Spinal cord (tissue), 10 donors: ENCODE measurements at places on chromosomes 6 and 20. TPM values are rescaled to one million over a fixed set of nuclear protein-coding genes. Genes with fewer than 3 reads are reported as not detected.

The HCK gene
- total RNA-seq: 9.1 TPM

The GATA5 gene
- total RNA-seq: not detected

The CD93 gene
- 54.5 TPM for total RNA-seq

The RAB44 gene
- total RNA-seq: 0.06 TPM

The APOBEC2 gene
- total RNA-seq: 1.1 TPM

The GRM1 gene
- 12.2 TPM for total RNA-seq

The RBBP8NL gene
- total RNA-seq: not detected

The RAET1L gene
- not detected for total RNA-seq

- DNase-seq: no peak
These were observed 21.1 kb downstream of the THBS2 start for GRCh38 chr6:169232507-169232931.

GRCh38 chr6:154914288-154914687 is 80.8 kb upstream of the TIAM2 start:
- no peak for DNase-seq

DNA sequence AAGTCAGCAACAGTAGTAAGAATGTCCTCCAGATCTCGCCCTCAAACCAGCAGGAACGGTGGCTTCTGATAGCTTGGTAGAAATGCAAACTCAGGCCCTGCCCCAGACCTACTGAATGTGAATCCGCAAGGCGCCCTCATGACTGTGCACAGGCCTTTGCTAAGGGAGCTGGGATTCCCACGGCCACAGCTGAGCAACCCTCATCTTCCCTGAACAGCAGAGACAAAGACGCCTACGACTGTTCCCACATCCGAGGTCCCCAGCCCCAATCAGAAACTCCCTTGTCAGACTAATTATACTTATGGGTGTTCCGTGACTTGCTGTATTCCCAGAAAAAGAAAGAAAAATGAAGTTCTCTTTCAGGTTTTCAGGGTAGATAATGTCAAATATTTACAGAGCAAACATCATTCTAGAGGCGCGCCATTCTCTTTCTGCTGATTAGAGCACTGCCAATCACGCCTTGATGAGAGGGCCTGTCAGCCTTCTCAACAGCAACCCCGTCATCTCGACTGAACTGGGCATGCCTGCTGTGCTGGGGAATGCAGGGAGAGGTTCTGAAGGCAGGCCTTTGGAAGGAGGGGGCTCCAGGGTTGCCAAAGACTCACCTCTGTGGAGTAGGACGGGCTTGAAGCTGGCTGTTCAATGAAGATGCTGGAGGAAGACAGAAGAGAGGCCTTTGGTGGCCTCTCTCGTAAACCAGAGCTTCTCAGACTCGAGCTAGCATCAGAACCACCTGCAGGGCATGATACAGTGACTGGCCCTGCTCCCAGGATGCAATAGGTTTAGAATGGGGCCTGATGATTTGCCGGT is 79.9 kb downstream of the ZNF217 start:
- DNase-seq: no peak

GRCh38 chr20:1283522-1284510 is 17.7 kb downstream of the SNPH start:
- DNase-seq: no peak

DNA sequence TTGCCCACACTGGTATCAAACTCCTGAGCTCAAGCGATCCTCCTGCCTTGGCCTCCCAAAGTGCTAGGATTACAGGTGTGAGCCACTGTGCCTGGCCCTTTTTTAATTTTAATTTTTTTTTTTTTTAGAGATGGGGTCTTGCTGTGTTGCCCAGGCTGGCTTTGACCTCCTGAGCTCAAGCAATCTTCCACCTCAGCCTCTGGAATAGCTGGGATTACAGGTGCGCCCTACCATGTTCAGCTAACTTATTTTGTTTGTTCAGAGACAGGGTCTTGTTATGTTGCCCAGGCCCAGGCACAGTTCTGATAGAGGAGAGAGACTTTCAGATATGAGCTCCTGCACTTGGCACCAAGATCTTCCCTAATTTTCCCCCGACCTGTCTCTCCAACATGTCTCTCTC is 8.1 kb downstream of the PSORS1C2 start:
- DNase-seq: no peak

DNA sequence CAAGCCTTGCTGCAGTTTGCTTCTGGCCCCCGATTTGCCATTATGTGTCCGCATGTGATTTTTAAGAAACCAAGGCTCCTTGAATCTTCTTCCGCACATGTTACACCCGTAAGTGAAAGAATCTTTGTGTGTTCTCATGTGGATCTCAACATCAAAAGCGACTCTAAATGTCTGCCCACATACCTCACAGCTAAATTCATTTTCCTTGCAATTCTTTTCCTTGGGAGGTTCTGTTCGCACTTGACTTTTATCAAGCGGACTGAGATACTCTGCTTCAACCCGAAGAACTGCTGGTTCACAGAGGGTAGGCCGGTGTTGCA is 11.4 kb downstream of the ZNF217 start:
- DNase-seq: no peak

GRCh38 chr6:167529444-167530335 is 204.8 kb downstream of the TTLL2 start:
- DNase-seq: no peak

GRCh38 chr6:107871976-107872375 is 47.9 kb upstream of the SCML4 start:
- DNase-seq: no peak

- DNase-seq: no peak
These were observed 123.5 kb downstream of the LMBRD1 start for GRCh38 chr6:69673298-69673697.

DNA sequence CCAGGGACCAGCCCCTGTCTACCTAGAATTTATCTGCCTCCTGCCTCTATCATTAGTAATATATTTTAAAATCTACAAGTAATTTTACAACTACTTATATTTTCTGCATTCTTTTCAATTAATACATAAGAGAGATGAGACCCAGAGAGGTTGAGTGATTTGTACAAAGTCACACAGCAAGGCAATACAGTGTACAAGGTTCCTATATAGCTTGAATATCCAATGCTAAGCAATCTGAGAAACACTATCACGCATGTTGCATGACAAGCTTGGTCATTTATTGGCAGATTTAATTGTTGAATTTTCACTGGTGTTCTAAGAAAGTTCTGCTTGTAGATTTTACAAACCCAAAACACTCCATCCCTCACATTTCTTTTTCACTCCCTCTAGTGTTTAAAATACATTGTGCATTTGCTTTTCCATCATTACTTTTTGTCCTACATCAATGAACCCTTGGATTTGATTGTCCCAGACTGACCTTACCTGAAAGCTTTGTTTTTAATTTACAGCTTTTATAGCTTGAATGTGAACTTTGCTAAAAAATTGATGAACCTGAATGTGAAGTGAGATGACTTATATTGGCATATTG is 520.9 kb upstream of the CITED2 start:
- DNase-seq: no peak

- no peak for DNase-seq
These were observed 32.2 kb downstream of the ATP9A start for GRCh38 chr20:51735728-51736600.
